Activated naive CD4-positive, alpha-beta T cell treated with anti-CD3 and anti-CD28 coated beads, Interleukin-2, amount 50 U/mL, for 72 hours (primary cell): ENCODE measurements at places on chromosomes 5 and 9.

DNA sequence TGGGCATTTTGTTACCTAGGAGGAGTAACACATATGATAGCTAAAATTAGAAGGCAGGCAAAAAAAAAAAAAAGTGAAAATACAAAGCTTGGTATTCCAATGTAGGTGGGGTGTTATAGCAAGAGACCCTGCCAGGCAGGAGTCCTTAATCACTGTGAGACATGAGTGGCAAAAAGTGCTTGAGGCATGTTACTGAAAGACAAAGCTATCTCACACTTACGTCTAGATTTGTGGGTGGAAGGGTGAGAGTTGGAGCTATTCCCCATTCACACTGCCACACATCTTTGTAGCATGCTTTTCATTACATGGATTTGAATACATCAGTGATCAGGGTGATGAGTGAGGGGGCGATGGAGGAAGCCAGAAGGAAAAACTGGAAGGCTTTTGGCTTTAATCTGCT is 2.6 kb upstream of the PLPPR1 start:
- no peak for DNase-seq

GRCh38 chr9:2800394-2801179 is 43.3 kb downstream of the PUM3 start:
- no peak for DNase-seq

GRCh38 chr9:32306006-32306405 is 78.4 kb upstream of the ACO1 start:
- DNase-seq: no peak

- DNase-seq: no peak
Measured at GRCh38 chr5:4275232-4275631, 679.6 kb downstream of the IRX1 start.

GRCh38 chr9:77019926-77020412 is 514 bp downstream of the FOXB2 start:
- no peak for DNase-seq

GRCh38 chr9:93549611-93550010 is 26.8 kb upstream of the PHF2 start:
- DNase-seq: no peak

- no peak for DNase-seq
Measured at GRCh38 chr5:759111-759751, 25.3 kb downstream of the ZDHHC11B start.

GRCh38 chr9:107547303-107547702 is 57.7 kb upstream of the KLF4 start:
- DNase-seq: no peak

- DNase-seq: no peak
Measured at GRCh38 chr9:128787659-128788058, 606 bp downstream of the TBC1D13 start.

DNA sequence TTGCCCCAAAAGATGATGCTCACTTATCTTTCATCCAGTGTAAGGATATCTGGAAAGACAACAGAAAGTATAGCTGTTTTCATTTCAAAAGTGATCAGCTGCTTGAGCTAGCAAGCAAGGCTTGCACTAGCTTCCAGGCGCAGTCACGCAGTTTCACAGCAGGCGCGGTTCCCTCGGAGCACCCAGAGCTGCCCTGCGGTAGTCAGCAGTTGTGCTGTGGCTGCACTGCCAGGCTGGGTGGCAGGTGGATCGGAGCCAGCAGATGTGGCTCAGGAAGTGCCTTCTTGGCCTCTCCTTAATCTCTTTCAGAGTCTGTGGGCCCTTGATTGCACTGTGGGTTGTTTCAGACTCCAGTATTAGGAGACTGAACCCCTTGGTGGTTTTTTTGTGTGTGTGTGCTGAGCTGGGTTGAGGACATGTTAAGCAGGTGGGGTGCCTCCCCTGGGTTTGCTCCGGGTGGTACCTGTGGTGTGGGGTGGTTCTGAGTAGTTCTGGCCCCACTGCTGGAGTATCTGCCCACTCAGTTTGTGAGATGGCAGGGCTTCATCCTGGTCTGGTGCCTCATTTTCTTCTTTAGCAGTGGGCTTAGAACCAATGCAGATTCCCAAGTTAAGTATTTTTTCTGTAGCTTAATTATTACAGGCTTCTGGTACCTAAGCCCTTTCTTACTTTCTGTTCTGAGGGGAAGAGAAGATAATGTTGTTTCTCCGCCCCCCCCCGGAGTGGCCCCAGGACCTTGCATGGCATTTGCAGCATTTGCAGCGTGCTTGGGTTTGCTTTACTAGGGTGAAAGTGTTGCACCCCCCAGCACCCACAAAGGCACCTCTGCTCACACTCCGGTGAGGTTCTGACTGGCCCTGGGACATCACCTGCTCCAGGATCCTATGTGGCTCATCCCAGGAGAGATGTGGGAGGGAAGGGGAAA is 16.4 kb downstream of the TENT4A start:
- peak; percentile 31 for DNase-seq

GRCh38 chr5:34526682-34527305 is 129.3 kb upstream of the RAI14 start:
- DNase-seq: no peak

GRCh38 chr5:42632354-42632900 is 124.2 kb upstream of the CCDC152 start:
- no peak for DNase-seq

- DNase-seq: no peak
Measured at GRCh38 chr9:86494644-86495111, 140.5 kb upstream of the TUT7 start.

- DNase-seq: no peak
Measured at GRCh38 chr9:132770770-132771310, 100.6 kb downstream of the GTF3C4 start.

- peak; percentile 88 for DNase-seq
Measured at GRCh38 chr9:131500377-131500776, 2.3 kb upstream of the POMT1 start.

GRCh38 chr5:157381746-157382145 is 78.3 kb upstream of the NIPAL4 start:
- DNase-seq: no peak

DNA sequence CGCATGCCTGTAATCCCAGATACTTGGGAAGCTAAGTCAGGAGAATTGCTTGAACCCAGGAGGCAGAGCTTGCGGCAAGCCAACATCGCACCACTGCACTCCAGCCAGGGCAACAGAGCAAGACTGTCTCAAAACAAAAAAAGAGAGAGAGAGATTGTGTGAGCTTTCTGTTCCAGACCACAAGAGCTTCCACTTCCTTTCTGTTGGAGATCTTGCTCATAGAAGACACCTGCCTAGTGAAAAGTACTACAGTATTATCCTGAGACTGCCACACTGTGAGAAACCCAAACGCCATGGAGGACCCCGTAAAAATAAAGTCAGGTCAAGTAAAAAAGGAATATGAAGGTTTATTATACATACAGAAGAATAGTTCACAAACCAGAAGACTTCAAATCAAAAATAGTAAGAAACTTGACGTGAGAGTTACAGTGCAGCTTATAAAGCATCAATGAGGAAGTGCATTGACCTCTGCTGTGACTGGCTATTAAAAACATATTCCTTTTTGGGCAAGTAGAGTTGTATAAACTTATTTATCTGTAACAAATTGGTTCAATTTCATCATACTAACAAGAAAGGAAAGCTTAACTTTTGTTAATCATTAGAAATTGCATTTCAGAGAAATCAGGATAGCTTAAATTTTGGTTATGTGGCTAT is 4.3 kb upstream of the EMB start:
- no peak for DNase-seq

DNA sequence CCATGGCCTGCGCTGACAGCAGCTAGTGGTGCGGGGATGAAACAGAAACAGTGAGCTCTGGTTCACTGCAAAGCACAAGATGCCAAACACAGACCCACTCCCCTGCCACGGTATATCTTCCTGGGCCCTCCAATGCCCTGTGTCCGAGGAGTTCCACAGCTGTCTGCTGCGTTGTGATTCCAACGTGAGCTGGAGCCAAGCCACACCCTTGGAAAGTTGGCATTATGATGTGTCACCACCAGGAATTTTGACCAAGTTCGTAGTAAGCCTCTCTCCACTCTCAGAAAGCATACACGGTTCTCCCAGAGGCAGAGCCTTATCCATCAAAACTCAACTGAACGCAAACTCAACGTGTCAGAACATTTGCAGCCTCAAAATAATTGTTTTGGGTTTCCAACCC is 55.6 kb downstream of the MACROH2A1 start:
- DNase-seq: no peak

- DNase-seq: no peak
Measured at GRCh38 chr5:163789870-163790269, 284.5 kb downstream of the MAT2B start.

- DNase-seq: no peak
Measured at GRCh38 chr9:69829484-69829883, 8.9 kb downstream of the CFAP95 start.

DNA sequence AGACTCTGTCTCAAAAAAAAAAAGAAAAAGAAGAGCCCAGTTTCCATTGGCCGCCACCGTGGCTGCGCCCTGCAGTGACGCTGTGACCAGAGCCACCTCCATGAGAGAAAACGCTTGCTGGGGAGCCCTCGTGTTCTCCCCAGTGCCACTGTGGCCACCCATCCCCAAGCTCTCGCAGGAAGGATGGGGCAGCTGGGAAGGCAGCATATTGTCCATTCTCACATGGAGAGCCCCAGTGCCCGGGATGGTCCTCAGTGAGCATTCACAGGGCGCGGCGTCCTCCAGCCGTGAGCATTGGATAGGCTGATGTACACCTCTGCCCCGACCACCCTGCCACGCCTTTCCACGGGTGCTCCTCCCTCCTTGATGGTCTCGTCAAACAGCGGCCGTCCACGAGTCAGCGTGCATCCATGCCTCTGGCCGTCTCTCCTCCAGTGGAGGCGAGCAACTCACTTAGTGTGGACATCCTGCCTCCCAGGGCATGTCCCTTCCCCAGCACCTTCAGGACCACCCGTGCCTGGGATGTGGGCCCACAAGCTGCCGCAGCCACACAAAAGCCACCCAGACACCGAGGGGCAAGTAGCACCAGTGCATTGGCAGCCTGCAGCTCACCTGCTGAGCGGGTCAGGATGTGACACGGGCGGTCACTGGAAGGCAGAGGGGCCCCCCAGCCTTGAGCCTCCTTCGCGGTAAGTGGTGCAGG is 23.4 kb upstream of the SLC6A19 start:
- no peak for DNase-seq

GRCh38 chr5:108276187-108277050 is 105.5 kb downstream of the FBXL17 start:
- no peak for DNase-seq

DNA sequence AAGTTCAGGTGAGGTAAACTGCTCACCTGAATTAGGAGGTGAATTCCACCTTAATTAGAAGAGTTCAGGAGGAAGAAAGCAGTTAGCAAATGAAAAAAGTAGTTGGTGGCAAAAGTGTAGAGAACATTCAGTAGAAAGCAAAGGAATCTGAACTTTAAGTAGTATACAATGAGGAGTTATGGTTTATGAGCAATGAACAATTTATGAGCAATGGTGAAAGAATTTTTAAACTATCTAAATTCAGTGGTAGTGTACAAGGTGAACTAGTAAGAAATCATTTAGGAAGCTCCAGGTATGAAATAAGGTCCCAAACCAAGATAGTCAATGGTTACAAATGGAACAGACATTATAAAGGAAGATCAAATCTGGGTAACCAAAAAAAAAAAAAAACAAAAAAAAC is 3.1 kb downstream of the CETN3 start:
- no peak for DNase-seq

DNA sequence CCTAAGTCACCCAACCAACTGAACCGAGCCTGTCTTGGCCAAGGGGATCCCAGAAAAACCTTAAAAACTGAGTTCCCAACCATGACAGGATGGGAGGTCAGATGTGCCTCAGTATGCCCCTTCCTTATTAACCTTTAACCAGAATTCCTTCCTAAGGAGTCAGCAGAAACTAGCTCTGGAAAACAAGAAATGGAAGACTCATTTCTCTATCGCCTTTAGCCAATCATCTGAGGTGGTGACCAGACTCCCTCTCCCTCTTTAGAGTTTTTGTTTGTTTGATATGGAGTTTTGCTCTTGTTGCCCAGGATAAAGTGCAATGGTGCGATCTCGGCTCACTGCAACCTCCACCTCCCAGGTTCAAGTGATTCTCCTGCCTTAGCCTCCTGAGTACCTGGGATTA is 37.5 kb downstream of the SLC28A3 start:
- no peak for DNase-seq

GRCh38 chr5:33340195-33340594 is 100.6 kb upstream of the TARS1 start:
- no peak for DNase-seq

DNA sequence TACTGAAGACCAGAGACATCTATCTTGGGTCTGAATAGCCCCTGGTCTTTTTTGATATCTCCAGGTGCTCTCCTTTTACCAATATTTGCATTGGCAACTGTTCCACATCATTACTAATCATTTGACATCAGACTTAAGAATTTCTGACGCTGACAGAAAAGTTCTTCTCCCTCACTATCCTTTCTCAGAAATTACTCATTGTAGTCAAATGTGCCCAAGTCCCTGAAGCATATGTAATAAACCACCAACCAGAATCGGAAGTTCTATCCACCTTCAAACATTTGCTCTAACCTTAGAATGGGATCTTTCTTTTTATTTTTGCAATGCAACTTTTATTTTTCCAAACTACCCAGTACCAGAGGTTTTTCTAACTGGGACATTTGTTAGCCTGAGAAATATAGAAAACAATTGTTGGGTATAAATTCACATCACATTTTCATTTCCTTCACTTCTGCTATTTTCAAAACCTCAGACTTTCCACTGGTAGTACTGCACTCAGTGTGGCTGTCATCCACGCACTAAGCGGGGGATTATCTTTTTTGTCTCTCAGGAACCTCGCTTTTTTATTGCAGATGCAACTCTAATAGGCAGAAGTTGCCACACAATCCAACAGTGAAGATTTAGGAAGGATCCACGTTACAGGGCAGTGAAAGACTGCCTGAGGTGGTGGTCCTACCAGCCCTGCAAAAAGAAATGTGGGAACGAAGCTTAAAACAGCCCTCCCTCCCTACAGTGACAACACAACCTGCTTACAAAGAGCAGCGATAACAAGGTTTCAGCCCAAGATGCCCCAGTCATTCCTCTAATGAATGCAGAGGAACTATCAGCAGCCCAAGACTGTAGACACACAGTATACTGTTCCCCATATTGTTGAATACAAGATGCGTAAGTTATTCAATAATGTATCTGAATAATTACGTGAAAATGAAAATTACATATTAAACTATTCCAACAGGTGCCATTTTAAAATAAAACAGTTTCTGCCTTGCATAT is 201.2 kb downstream of the EBF1 start:
- no peak for DNase-seq

- no peak for DNase-seq
Measured at GRCh38 chr9:37942621-37943344, 38.9 kb upstream of the SLC25A51 start.

- DNase-seq: no peak
Measured at GRCh38 chr5:149912226-149912871, 32.2 kb downstream of the PDE6A start.
